Activated T-cell treated with anti-CD3 and anti-CD28 coated beads, Interleukin-2, amount 50 U/mL, for 4 hours (primary cell): ENCODE measurements at places on chromosomes 2 and 18. TPM values are rescaled to one million over a fixed set of nuclear protein-coding genes. Genes with fewer than 3 reads are reported as not detected.

DNA sequence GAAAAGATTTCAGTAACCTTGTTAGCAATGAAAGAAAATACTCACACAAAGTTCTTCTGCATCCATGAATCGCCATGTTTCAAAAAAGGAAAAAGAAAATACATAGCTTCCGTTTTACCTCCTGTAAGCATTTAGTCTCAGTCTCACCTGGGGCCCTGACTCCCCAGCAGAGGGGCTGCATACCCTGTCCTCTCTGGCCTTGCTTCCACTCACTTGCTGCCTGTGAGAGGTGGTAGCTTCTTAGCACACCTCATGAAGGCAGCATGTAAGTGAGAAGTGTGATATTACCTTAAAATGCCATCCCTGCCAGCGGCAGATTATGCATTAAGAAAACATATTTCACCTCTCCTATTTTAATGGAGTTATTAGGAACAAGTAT, 49.3 kb upstream of the ZNF385B start:
- DNase-seq, result no peak

GRCh38 chr2:90069290-90069894, 1377.9 kb downstream of the RPIA start:
- DNase-seq, result no peak

- DNase-seq, result no peak
Measured at GRCh38 chr2:21256006-21256405, 132.2 kb downstream of the TDRD15 start.

The C2orf92 gene
- 4.4 TPM for total RNA-seq

The MSTN gene
- total RNA-seq, result not detected

DNA sequence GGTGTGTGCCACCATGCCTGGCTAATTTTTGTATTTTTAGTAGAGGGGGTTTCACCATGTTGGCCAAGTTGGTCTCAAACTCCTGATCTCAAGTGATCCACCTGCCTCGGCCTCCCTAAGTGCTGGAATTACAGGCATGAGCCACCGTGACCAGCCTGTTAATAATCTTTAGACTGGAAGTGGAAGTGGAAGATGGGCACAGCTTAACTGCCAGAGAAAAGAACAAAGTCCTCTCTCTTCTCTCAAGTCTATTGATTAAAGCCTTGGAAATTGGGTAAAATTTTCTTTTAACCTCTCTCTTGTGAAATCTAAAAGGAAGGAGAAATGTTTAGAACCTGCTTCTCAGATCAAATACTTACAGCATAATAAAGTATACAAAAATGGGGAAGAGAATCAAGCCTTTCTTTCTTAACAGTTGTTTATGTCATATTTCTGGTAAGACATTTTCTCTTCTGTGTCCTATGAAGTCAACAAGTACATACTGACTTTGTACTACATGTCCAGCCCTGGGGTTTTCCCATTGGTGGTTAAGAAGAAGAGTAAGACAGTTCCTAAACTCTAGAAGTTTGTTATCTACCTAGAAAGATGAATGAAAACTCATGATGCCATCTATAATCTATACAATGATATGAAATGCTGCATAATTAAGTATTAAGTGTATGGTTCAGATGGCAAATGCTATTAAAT, 4.6 kb downstream of the TMEM169 start:
- no peak for DNase-seq

The SEPTIN10 gene
- total RNA-seq, result 1.3 TPM

The RBMS1 gene
- total RNA-seq, result 47.1 TPM

DNA sequence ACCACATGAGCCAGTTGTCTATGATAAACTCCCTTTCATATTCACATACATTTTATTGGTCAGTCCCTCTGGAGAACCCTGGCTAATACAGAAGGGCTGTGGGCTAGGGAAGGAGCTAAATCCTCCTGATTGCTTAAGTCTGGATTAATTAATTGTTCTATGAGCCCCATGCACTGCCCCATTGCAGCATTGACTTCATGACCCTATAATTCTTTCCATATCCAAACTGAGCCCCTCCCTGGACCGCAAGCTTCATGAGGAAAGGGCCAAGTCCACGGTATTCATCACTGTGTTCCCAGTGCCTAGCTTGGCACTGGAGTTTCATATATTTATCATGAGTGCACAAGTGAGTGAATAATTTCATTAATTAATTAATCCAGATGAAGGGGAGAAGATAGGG, 124.0 kb downstream of the MBD2 start:
- DNase-seq, result no peak

The SPRED2 gene
- 10.4 TPM for total RNA-seq

DNA sequence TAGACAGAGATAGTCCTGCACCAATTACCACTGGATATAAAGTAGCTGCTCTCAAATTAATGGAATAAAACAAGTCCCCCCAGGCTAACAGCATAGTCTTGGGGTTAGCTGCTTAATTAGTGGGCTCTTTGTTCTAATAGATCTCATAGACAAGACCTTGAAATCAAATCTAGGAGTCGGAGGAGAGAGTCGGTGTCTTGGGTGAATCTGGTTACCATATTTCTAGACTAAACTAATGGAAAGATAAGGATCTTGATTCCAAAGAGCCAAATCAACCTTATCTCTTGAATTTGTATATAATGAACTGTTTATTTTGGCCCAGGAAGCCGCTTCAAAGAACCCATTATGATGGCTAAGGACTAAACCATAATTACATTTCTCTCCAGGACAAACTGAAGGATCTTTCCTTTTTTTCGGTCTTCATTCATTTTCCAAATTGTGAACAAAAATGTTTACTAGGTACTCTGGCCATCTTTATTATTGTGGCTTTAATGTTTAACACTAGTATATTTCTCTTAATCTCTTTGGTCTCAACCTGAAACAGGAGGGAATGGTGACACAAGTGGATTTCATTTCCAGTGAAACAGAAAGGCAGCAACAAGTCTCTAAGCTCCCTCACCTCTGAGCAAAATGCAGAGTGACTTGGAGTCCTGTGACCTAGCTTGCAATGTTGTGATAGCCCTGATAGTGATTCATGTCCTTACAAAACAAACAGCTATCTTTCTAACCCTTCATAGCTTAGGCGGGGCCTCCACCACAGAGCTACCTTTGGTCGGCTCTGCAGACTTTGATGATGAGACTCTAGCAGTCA, 137.9 kb upstream of the PARD3B start:
- no peak for DNase-seq

DNA sequence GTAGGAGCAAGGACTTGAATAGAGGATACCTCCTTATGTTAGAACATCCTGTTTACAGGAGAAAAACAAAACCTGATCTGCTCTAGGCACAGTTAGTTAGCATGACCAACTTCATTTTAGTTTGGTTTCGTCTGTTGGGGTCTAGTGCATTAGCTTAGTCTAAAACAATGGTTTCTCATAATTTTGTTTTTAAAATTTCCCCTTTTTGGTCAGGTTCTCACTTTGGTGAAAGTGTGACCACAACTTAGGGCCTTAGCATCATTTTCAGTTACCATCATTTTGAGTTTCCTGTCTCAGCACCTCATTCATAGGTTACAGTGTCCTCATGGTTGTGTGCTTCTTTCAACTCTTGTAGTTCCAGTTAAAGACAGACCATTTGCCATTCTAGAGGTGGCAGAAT, 1277.0 kb upstream of the SLC39A10 start:
- no peak for DNase-seq

- no peak for DNase-seq
Measured at GRCh38 chr2:144190908-144191605, 328.9 kb downstream of the ZEB2 start.

The RNF144A gene
- 25.6 TPM for total RNA-seq

- DNase-seq, result no peak
Measured at GRCh38 chr2:54042897-54043620, 72.3 kb upstream of the PSME4 start.

The ALPI gene
- not detected for total RNA-seq

The LAMA1 gene
- total RNA-seq, result 0.08 TPM

The RAB6C gene
- not detected for total RNA-seq

The RAMP1 gene
- total RNA-seq, result 0.43 TPM

DNA sequence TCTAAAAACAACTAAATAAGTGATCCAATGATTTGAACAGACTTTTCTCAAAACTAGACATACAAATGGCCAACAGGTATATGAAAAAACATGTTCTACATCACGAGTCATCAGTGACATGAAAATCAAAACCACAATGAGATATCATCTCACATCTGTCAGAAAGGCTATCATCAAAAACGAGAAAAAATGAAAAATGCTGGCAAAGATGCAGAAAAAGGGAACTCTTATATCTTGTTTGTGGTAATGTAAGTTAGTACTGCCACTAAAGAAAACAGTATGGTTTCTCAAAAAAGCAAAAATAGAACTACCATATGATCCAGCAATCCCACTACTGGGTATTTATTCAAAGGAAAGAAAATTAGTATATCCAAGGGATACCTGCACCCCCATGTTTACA, 255.3 kb upstream of the FBXO11 start:
- DNase-seq, result no peak

GRCh38 chr18:23283916-23284430, 148.7 kb downstream of the CABLES1 start:
- DNase-seq, result no peak

DNA sequence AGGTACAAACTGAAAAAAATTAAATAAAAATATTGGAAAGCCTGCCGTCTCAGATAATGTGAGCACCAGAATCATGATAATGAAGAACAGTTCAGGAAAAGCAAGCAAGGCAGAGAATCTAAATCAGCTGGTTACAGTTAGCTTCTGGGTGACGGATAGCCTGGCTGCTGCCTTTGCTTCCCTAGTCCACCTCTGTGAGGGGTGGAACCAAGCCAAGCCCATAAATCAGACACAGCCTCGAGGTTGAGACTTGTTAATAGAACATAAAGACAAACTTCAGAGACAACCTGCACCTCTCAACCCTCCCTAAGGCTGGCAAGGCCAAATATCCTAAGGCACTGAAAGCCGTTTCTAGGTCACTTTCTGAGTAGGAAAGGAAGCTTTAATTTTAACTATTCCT, 334.7 kb upstream of the SLC39A10 start:
- no peak for DNase-seq

The SULT1C4 gene
- not detected for total RNA-seq

DNA sequence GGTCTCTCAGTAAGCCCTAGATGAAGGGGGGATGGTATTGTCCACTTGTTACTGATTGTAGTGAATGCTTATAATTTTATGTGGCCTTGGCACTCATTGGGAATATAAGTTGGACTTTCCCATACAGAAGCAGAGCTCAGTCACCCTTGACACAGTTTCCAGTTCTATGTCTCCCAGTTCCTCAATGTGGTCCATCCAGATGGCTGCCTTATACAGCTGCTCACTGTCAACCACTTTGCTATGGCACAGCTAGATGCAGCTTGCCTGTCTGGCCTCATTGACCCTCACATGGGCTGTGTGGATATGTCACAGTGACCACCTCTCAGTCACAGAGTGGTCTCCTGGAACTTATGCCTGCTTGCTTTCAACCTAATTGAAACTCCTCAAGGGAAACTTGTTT, 21.7 kb downstream of the SLC39A6 start:
- DNase-seq, result no peak

- no peak for DNase-seq
Measured at GRCh38 chr2:8628866-8629209, 53.0 kb upstream of the ID2 start.

DNA sequence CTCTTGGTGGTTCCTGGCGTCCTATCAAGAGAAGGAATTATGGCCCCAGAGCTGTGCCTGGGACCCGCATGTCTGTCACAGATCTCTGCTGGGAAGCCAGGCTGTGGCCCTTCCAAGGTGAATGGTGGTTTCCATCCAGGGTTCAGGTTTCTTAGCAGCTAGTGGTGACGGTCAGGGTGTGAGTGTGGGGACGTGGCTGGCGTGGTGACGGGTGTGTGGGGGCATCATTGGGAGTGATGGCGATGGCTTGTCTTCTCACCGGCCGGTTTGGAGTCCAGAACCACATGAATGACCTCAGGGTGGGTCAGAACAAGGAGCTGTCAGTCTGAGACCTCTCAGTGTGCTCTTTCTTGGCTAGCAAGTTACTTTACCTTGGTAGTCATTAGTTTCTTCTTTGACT, 52.6 kb downstream of the AGAP1 start:
- no peak for DNase-seq

The PTH2R gene
- total RNA-seq, result not detected

The UGT1A3 gene
- not detected for total RNA-seq

The COBLL1 gene
- total RNA-seq, result 1.3 TPM

DNA sequence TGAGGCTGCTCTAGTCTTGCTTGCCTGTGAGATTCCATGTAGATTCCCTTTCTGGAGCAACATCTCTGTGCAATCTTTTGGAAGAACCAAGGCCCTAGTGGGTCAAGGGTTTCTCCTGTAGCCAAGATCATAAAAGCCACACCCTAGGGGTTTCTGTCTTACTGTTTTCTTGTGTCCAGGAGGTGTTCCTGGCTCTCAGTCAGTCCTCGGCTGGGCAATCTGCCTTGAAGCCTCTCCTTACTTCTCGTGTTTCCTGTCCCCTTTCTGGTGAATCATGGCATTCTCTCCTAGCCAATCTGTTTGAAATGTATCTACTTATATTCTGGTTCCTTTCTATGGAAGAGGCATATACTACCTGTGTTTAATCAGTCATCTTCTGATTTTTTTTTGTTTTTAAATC, 484.8 kb upstream of the UBE2E3 start:
- DNase-seq, result no peak

The TSPYL6 gene
- total RNA-seq, result not detected

The MRO gene
- not detected for total RNA-seq

DNA sequence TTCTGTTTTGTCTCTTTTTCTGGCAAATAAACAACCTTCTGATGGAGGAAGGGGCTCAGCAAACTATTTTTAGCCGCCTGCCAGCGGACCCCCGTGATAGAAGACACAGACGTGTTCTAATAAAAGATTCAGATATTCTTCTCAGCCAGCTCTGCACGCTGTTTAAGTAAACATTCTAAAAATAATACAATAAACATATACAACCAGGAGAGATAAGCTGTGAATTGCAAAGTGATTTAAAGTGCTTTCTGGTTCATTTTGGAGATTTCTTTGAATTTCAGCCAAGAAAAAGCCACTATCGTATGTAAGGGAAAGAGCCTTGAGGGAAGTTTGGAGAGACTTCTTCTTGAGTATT, 201.3 kb downstream of the EPHA4 start:
- DNase-seq, result no peak

GRCh38 chr18:36601316-36601715, 227.5 kb downstream of the TPGS2 start:
- DNase-seq, result no peak

DNA sequence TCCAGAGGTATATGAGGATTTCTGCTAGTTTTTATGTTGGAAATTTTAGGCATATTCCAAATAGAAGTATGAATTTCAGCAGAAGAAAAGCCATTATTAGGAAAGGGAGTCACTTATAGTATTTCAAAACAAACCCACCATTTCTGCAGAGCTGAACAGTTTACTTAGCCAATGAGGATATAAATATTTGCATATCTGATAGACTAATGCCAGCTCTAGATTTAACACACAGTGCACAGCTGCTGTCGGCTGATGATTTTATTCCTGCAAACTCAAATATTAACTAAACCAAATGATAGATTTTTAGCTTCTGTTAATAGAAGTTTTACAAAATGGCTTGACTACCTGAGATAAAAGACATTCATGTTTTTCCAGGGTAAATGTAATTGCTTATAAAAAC, 375.8 kb upstream of the FANCL start:
- DNase-seq, result no peak

DNA sequence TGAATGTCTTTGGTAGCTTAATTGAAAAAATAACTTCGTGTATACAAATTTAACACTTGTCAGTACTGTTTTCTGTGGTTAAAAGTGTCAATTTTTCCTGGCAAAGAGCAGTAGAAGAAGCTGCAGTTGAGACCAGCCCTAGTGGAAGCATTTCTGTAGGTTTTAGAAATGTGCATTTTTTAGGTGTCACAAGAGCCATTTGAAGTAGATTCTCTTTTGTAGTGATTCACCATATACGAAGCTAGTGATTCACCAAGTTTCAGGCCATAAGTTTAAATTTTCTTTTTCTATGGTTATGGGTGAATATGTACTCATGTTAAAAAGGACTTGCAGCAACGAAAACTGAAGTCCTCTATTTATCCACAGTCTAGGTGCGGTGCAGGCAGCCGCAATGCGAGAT, 4.2 kb downstream of the NABP1 start:
- DNase-seq, result no peak

The SERPINB11 gene
- not detected for total RNA-seq

The CELF4 gene
- not detected for total RNA-seq
